ENCODE measurements at places on chromosomes 7 and 10.

DNA sequence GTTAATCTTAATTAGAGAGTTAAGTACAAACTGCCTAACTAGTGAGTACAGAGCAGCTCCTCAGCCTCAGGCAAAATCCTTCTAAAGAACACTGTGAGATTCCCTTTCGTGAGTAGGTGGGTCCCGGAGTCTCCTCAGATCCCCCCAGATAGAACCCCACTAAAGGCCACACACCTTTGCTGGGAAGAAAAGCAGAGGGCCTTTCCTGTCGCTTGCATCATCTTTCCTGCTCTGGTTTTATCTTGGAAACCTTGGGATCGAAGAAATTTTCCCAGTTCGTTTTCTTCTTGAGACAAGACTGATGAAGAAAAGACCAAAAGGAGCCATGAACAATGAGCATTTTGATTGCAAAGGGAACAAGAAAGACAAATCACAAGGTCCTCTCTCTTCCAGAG, 40.9 kb downstream of the ICA1 start:
- no peak for DNase-seq

- no peak for DNase-seq
Measured at GRCh38 chr7:106625678-106626301, 35.2 kb downstream of the CCDC71L start.

- no peak for DNase-seq
Measured at GRCh38 chr7:55065511-55066229, 46.9 kb downstream of the EGFR start.

DNA sequence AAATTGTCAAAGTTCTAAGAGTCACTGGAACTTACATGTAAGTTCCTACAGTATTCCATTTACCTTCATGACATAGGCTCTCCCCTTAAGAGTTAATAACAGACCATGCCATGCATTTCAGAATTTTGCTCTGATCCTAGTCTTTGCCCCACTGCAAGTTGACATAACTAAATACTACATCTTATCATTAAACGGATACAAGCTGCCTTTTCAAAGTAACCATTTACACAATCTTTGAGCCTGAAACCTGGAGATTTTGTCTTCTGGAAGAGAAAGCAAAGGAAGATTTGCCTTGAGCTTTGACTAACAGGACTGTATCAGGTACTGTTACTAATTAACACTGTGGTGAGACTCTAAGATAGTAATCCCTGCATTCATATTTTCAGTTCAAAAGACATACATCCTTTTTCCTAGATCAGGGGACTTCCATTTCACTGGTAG, 9.3 kb upstream of the AKR1D1 start:
- DNase-seq, result no peak
